ENCODE measurements at places on chromosomes 6 and 20.

GRCh38 chr6:42610416-42610815 lies 46.6 kb downstream of the UBR2 start:
- DNase-seq, result no peak

DNA sequence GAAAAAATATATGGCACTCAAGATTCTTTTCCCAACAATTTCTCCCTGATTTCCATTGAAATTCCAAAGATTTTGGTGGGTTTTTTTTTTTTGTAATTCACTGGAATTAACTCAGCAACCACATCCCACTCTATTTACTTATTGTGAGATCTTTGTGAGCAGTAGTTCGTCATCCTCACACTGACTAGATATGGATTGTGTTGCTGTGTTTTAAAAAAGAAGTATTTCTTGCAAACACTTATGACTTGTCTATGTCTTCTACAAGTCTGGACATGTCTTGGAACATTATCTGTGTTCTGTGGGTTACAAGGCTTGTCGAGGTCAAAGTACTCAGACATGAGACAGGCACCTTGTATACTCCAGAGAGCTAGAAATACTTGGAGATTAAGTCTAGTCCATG lies 7.3 kb upstream of the TENT5A start:
- no peak for DNase-seq

DNA sequence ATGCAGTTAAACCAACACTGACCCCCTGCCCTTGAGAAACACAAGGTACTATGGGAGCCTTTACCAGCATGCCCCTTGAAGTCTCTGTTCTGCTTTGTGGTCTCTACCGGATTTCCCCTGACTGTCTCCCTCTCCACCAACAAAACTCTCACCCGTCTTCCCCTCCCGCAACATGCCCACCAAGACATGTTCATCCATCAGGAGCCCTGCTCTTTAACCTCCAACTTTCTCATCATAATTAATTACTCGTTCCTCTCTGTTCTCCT lies 1.1 kb downstream of the ZNF165 start:
- DNase-seq, result no peak

DNA sequence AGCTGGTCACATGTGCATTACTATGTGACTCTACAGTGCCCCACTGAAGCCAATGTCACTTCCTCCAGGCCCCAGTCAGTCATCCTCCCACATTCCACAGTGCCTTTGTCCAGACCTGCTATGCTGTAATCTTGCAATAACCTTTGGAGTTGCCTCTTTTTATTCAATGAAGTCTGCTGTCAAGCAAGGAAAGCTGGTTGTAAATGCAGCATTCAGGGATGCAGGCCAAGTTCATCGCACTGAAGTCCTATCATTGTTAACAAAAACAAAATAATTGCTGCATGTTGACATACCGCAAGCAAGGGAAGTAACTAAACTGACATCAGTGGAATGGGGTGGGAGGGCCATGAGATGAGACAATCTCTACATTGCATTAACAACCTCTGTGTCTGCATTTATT lies 131.2 kb upstream of the CDYL start:
- DNase-seq, result no peak

DNA sequence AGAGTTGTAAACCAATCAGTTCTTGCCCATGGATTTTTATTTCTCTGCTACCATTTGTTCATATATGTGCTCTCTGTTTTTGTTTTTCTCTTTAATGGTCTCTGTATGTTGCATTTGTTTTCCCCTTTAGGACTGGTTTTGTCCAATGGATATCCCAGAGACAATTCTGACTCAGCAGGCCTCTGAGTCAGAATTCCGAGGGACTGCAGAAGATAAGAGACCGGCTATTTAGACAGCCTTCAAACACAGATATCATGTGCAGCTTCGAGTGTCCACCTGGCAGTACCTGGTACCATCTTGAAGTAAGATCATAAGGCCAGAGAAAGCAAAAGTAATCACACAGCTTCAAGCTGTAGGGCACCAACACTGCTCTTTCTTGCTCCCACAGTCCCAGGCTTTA lies 125.5 kb downstream of the ELOVL4 start:
- no peak for DNase-seq

GRCh38 chr6:319177-320131 lies 27.2 kb downstream of the DUSP22 start:
- DNase-seq, result no peak

DNA sequence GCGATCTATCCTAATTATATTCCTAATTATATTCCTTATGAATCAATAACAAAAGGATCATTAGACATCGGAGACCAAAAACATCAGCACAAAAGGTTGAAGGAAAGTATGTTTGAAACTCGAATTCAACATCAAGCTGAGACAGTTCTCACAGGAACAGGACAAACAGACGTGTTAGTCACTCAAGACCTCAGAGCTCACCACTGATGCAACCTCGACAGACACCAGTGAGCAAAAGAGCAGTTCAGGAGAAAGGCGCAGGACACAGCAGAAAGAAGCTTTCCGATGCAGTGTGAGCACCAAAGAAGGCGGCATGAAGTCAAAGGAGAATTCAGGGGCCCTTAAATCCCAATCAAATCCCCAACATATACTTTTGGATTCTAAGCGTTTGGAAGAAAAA lies 6.3 kb upstream of the RAMACL start:
- no peak for DNase-seq

- no peak for DNase-seq
These were observed 50.9 kb downstream of the RIOK1 start for GRCh38 chr6:7440476-7440875.

DNA sequence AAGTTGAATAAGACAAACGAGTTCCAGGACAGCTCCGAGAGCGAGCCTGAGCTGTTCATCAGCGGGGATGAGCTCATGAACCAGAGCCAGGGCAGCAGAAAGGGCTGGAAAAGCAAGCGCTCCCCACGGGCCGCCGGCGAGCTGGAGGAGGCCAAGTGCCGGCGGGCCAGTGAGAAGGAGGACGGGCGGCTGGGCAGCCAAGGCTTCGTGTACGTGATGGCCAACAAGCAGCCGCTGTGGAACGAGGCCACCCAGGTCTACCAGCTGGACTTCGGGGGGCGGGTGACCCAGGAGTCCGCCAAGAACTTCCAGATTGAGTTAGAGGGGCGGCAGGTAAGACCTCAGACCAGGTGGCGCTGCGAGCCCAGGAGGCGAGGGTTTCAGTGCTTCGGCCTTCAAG lies 56.0 kb upstream of the TMEM181 start:
- DNase-seq, result no peak

- DNase-seq, result no peak
These were observed 207.5 kb downstream of the SMOC2 start for GRCh38 chr6:168648240-168649125.

GRCh38 chr20:49432550-49432949 lies 49.9 kb downstream of the KCNB1 start:
- DNase-seq, result no peak

DNA sequence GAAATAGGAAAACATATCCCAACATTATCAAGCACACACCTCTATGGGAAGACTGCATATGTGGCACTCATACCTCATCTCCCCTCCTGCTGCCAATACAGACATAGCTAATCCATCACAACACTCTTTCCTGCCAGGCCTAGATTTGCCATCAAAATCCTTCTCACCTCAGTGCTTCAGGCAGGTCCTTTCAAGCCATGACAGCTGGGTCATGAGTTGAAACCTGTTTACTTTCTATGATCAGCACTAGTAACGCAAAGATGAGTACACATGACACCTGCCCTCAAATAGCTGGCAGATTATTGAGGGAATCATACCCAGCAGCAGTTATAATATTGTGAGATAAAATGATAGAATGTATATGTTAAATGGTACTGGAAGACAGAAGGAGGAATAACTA lies 183.1 kb downstream of the AIG1 start:
- no peak for DNase-seq

DNA sequence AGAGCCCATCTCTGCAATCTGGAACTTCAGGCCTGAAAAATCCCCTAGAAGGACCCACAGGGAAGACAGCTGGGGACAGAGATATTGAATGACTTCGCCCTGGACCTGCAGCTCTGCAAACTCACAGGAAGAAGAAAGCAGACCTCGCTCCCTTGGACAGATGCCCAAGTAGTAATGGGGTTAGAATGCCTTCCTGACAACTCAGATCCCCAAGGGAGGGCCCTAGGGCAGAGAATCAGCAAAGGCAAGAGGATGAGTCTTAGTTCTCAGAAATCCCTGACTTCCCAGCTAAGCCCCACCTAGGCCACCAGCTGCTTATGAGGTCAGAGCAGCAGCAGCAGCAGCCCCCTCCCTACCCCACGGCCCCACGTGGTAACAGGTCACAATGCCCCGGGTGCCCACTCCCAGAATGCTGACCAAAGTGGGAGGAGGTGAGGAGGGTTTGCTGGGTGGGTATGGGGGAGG lies at the start of gene C20orf141:
Gene C20orf141 (plus strand): TSS at position 401 of the 465 bp plus-strand sequence. CDS start 198 bp downstream, outside the sequence.
- no peak for DNase-seq

GRCh38 chr6:1689141-1689540 lies 79.4 kb downstream of the FOXC1 start:
- DNase-seq, result no peak

GRCh38 chr6:45946352-45946751 lies 69.3 kb downstream of the CLIC5 start:
- DNase-seq, result no peak

GRCh38 chr6:112061605-112062004 lies 7.7 kb downstream of the CCN6 start:
- no peak for DNase-seq

DNA sequence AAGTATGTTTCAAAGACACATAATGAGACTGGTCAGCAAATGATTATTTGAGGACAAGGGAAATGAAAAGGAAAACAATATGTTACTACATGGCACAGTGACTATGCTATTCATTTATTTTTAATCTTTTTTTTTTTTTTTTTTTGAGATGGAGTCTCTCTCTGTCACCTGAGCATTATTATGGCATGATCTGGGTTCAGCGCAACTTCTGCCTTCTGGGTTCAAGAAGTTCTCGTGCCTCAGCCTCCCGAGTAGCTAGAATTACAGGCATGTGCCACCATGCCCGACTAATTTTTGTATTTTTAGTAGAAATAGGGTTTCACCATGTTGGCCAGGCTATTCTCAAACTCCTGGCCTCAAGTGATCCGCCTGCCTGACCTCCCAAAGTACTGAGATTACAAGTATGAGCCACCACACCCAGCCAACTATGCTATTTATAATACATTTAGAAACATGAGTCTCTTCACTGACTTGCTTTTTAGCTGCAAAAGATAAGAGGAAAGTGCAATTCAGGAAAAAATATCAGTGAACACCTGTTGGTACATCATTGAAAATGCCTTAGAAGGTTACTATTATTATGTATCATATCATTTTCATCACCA lies 3.4 kb downstream of the CALHM4 start:
- no peak for DNase-seq

DNA sequence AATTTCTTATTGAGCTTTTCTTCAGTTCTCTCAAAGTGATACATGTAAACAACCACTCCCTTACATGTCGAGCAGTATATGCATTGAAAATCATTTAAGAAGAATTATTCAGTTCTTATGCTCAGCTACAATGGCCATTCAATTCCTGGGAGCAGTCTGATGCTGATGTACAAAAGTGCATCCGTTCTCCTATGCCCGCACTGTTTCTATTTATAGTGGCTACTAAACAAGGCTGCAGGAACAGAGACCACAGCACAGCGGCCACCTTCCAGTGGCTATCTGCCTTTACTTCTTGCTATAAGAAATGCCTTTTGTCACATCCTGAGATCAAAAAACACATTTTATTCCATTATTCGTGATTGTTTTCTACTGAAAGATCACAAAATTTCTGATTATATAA lies 82.2 kb downstream of the FHL5 start:
- peak; percentile 4 for DNase-seq

DNA sequence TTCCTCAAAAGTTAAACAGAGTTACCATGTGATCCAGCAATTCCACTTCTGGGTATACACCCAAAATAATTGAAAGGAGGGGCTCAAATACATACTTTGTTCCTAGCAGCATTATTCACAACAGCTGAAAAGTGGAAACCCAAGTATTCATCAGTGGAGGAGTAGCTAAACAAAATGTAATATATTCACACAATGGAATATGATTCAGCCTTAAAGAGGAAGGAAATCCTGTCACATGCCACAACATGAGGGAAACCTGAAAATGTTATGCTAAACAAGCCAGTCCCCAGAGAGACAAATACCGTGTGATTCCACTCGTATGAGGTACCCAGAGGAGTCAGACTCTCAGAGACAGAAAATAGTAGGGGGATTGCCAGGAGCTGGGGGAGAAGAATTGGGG lies 44.5 kb downstream of the PXDC1 start:
- no peak for DNase-seq

Measured in frontal cortex (tissue), 4 donors.